RPMI8226 (cell line): ENCODE measurements at places on chromosomes 6 and 20.

DNA sequence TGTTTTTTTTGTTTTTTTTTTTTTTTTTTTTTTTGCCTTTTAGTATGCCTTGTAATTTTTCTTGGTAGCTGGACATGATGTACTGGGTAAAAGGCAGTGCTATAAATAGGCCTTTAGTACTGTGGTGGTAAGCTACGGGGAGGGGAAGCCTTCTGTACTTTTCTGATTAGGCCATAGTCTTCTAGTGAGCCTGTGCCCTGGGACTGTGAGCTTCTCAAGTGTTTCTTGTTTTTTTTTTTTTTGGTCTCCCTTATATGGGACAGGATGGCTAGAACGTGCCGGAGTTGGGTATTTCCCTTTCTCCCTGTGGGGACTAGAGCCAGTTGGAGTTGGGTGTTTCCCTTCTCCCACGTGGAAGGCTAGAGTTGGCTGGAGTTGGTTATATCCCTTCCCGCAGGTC, 59.4 kb upstream of the PRELID3B start:
- no peak for DNase-seq

DNA sequence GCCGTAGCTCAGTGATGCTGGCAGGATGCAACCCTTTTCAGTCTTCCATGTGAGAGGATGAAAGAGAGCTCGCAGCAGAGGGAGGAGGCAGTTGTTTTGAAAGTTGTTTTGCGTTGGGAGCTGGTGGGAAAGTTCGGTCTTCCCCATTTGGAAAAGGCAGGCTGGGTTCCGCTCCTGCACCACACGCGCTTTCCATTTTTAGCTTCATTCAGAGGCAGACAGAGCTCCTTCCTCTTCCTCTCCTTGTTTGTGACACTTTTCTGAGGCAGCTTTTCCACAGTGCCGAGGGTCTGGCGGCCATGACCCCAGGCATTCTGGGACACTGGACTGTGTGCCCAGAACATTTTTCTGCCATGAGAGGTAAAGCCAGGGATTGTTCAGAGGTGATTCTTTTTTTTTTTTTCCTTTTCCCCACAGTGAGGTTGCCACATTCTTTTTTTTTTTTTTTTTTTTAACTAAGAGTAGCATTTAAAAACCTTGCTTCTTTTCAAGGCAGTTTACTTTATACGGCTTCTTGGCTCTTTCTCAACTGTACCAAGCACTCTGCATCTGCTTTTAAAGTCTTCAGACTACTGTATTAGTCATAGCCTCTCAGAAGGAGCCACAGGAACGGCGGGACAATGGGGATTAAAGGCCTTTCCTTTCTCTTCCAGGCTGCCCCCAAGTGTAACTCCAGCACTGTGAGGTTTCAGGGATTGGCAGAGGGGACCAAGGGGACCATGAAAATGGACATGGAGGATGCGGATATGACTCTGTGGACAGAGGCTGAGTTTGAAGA, 1.6 kb downstream of the PRDM1 start:
- peak; percentile 42 for DNase-seq

- DNase-seq, result no peak
Measured at GRCh38 chr6:160791459-160791858, 89.4 kb downstream of the PLG start.

GRCh38 chr6:72824833-72825232, 203.0 kb downstream of the KCNQ5 start:
- no peak for DNase-seq

- DNase-seq, result no peak
Measured at GRCh38 chr6:137208279-137208678, 10.9 kb downstream of the IFNGR1 start.
